Cortex of kidney (tissue), 1 donor: ENCODE measurements at places on chromosomes 12 and 14.
A peak's percentile ranks its signal among the peaks of the same experiment; 100 is the strongest.

DNA sequence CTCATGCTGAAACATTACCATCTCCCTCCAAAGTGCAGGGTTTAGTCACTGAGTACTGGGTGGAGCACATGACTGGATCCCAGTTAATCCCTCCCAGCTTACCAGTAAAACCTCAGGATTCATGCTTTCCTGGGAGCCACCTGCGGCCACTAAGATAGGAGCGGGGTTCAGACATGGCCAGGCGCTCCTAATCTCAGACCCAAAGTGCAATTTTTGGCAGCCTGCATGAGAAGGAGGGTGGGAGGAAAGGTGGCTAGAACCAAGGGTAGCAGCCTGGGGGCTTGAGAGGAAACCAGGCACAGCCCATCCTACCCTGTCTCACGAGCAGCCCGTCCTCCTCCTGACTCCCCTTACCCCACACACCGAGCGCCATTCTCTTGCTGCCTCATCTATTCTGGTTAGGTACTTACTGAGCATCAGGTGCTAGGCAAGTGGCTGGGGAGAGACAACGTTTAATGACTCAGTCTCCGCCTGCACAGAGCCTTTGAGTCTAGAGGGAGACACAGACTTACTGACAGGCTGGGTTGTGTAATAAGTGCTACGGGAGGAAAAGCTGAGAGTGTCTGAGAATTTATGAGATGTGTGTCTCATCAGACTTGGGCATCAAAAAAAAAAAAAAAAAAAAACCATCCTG, 9.9 kb downstream of the GPRC5A start:
- no peak for DNase-seq

GRCh38 chr12:84919271-84919670, 6.7 kb upstream of the SLC6A15 start:
- no peak for DNase-seq

DNA sequence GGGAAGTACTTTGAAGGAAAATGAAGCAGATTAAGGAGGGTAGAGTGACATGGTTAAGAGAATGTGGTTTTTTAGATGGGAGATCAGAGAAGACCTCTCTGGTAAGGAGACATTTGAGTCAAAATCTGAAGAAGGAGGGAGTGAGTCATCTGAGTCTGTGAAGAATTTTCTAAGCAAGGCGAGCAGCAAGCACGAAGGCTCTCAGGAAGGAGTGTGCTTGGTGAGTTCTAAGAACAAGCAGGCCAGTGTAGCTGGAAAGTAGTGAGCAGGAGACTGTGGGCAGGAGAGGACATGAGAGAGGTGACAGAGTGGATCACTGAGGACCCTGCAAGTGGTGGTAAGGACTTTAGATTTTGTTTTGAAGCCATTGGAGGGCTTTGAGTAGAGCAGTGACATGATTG, 76.3 kb upstream of the FUT8 start:
- no peak for DNase-seq

- no peak for DNase-seq
These were observed 28.3 kb downstream of the DYNC1H1 start for GRCh38 chr14:101992708-101993107.

DNA sequence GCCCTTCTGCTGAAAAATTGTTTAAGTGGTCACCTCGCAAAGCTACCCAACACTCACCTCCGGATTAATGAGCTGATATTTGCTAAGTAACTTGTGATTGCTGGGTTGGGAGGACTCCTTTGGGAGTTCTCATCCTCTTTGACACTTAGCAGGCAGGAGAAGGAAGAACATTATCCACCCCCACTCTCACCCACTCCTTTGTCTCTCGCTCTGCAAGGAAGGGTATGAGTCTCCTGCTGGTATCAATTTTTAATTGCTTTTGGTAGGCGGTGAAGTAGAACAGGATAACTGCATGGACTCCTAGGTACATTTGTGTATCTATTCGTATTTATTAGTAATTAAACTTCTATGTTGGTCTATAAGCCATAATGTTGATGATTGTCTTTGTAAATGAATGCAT, 6.9 kb upstream of the ABHD12B start:
- no peak for DNase-seq

DNA sequence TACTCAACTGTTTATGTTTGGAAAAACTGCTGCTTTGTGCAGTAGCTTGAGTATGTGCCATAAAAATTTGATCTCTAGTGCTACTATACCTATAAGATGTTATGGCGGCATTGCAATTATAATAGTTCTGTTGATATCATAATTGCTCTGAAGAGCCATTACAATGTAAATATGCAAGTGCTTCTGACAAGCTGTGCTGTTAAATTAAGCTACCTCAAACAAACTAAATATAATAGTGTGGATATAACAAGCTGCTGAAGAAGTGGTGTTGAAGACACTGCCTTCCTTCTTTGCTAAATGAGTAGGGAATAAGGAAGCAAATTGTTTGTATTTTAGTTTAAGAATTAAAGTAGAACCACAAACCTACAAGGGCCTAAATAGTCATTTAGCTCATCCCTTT, 301.0 kb upstream of the MIS18BP1 start:
- no peak for DNase-seq

DNA sequence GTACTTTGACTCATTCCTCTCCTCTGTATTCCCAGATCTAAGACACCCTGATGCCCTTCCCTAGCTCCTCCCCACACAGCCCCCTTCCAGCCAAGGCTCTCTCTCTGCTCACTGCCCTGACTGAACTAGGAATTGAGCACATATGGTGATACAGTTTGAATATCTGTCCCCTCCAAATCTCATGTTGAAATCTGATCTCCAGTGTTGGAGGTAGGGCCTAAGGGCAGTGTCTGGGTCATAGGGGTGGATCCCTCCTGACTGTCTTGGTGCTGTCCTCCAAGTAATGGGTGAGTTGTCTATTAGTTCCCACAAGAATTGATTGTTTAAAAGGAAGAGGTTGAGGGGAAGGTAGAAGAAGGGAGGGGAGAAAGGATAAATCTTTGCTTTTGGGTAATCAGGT, 17.4 kb downstream of the CMKLR1 start:
- no peak for DNase-seq

DNA sequence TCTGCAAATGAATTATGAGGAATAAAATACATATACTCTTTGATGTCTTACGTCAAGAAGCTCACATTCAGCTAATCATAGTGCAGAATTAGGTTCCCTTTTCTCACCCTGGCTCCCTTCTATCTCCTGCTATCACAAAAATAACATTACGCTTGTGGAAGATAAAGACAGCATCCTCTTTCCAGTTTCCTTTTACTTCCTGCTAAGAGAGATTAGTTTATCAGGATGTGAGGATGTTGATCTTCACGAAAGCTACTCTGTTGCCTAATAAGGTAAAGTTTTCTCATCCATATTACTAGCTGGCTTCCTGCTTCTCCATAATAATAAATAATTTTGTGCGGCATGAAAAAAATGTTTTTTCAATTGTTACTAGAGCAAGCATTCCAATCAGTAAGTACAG, 217.7 kb upstream of the DCN start:
- no peak for DNase-seq

DNA sequence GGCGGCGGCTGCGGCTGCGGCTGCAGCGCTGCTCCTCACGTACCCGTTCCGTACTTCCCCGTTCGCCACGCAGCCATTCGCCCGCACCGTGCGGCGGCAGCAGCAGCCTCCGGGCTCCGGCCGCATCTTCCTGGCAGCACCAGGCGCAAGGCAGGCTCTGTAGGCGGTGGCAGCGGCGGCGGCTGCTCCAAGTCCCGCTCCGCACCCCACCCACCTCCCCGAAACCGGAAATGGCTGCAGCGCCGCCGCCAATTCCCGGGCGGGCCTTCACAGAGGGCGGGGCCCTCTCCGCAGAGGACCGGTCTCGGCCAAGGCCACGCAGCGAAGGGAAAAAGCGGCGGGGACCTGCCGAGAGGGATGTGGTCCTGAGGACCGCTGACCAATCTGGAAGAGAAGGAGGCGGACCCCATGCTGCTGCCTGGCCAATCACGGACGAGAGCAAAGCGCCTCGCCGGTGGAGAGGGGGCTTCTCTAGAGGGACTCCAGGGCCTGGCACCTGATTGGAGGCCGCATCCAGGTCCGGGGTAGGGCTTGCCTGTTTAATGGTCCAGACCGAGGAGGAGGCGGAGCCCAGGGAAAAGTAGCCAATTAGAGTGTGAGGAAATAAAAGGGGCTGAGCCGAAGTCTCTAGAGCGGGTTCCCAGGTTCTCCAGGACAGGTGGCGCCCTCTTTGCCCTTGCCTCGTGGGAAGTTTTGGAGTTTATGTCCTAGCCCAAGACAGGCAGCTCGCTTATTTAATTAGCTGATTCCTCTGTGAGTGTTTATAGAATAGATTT, at the start of gene SPTLC2:
Gene SPTLC2 (minus strand): TSS at position 184 of the 776 bp plus-strand sequence. CDS start 58 bp downstream, at position 126.
- DNase-seq, result peak; percentile 90
